Activated T-helper 1 cell treated with anti-CD3 and anti-CD28 coated beads, Interleukin-12 subunit alpha, Interleukin-12 subunit beta, Interleukin-2, Interleukin-4 antibody, amounts not matched to agents 30 ng/mL and 10 ng/mL and 1 ng/mL, durations not matched to agents 14 hours and 24 hours and 36 hours (primary cell): ENCODE measurements at places on chromosomes 12 and 14.

- DNase-seq, result no peak
Measured at GRCh38 chr12:49345825-49346658, 646 bp upstream of the DNAJC22 start.

- no peak for DNase-seq
Measured at GRCh38 chr12:52612431-52613383, 5.7 kb downstream of the KRT73 start.

GRCh38 chr14:94673781-94674231, 61.6 kb downstream of the SERPINA3 start:
- no peak for DNase-seq

- no peak for DNase-seq
Measured at GRCh38 chr14:92507174-92507768, 6.3 kb upstream of the RIN3 start.

GRCh38 chr14:45587142-45587541, 334.1 kb upstream of the MIS18BP1 start:
- DNase-seq, result no peak
